Esophagus (tissue), 2 donors: ENCODE measurements at places on chromosomes 1 and 21. TPM values are rescaled to one million over a fixed set of nuclear protein-coding genes. Genes with fewer than 3 reads are reported as not detected.

The NR5A2 gene
- 0.37 TPM for polyA plus RNA-seq

The ACKR1 gene
- polyA plus RNA-seq = 11.1 TPM

The C1QC gene
- 18.5 TPM for polyA plus RNA-seq

The FBLIM1 gene
- 17.7 TPM for polyA plus RNA-seq

The SPRR4 gene
- polyA plus RNA-seq = 0.48 TPM
